ENCODE measurements at places on chromosomes 5 and 9.

DNA sequence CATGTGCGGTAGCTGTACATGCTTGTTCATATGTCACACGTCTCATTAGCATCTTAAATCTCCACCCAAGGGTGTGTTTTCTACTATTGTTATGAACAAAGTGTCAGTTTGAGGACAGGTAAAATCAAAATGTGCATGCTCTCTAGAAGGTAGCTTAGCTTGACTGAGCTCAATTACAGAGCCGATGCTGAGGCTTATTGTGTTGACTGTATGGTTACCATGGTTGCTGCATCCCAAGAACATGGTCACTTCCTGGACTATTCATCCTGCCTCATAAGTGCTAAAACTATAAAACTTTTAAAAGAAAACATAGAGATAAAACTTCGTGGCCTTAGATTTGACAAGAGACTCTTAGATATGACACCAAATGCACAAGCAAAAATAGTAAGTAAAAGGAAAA, 426.1 kb upstream of the CTNND2 start:
- no peak for DNase-seq

GRCh38 chr5:170511551-170512258, 7.9 kb downstream of the KCNIP1 start:
- DNase-seq, result peak; percentile 52

- DNase-seq, result peak; percentile 4
These were observed 97.5 kb downstream of the MLLT3 start for GRCh38 chr9:20524776-20525175.

DNA sequence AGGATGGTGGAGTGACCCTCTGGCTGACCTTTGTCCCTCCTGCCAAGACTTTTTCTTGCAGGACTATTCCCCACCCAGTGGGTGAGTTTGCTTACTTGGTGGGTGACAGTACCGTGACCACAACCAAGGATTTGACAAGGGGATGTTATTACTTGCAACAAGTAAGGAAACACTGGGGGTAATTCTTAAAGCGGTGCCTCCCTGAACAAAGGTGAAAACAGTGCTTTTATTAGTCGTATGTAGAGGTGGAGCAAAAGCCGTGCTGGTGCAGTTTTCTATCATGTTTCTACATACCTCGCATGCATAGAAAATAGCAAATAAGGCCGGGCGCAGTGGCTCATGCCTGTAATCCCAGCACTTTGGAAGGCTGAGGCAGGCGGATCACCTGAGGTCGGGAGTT, 41.0 kb upstream of the KDM4C start:
- no peak for DNase-seq
